ENCODE measurements at places on chromosomes 12 and 14. TPM values are rescaled to one million over a fixed set of nuclear protein-coding genes. Genes with fewer than 3 reads are reported as not detected.

GRCh38 chr14:95335071-95335470, 15.4 kb upstream of the CLMN start:
- no peak for DNase-seq

DNA sequence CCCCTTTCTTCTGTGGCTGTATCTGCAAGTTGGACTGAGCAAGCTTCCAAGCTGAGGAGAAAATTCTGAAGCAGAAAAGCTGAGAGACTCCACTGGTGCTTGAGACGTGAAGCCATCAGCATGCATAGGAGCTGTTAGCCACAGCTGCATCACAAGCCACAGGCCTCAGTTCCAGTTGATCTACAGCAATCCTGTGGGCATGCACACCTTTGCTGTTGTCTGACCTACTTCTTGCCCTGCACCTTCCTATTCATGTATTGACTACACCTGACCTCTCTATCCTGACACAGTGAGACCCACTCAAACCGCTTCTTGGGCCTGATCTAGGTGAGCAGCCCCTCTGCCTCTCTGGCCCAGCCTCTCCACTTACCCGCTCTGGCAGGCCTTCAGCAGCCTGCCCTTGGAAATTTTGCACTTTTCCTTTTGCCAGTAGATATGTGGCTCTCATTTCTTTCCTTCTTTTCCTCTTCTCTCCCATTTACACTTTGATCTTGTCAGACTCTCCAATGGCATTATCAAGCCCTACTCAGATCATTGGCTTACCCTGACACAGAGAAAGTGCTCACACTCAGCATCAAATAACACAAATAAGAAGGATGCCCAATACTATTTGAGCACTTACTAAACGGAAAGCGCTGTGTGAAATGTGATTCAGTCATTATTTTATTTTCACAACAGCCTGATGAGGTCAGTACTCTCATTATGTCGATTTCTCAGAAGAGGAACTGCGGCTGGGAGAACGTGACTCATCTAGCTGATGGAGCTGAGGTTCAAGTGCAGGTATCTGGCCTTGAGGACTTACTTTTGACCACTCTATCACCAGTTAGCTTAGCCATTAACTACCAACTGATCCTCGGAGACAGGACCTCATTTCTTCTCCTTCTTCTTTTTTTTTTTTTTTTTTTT, 21.9 kb upstream of the PTGR2 start:
- DNase-seq = no peak

DNA sequence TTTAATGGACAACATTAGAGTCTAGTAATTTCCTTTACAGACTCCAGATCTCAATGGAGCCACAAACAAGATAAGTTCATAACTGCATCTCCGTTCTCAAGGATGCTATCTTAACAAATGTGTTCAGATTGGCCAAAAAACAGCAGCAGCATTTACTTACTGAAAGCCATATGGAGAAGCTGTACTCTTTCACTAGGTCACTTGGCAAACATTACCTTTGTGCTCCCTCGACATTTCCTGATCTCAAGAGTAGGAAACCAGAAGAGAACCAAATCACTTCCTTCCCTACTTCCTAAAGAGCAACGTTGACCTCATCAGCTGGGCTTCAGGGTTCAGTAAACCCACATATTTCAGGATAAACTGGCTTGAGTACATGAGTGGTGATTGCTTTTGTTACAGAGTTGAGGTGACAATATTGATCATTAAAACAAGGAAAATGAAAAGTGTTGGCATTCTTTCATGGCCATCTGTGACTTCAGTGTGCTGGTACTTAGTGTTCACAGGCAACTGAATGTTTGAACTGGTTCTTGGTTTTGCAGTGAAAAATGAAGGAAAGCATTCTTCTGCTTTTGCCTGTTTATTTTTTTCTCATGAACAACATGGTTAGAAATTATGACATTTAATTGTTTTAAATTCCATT, 449.6 kb downstream of the TMEM117 start:
- DNase-seq = no peak

DNA sequence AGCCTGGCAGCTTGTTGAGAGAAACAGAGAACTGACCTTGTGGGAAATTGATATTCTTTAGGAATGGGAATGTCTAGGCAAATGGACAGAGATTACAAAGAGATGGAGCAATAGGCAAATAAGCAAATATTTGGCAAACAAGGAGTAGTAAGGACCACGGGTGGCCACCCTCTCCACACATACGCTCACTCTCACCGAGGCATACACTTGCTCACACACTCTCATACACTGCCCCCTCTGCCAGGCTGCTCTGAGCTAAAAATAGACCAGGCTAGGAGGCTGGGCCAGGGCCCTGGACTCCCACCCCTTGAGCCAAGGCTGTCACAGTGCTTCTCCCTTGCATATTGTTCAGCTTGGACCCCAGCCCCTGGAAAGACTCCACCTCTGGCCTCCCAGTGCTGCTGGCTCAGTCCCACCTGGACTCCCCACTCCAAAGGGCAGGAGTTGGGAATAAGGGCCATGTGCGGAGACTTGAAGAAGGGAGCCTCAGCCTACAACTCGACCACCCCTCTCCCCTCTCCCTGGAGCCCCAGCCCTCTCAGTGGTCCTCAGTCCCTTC, 1.1 kb downstream of the PPP1R1A start:
- peak; percentile 14 for DNase-seq

GRCh38 chr12:124321040-124321481, 26.2 kb downstream of the RFLNA start:
- DNase-seq = no peak

- DNase-seq = no peak
Measured at GRCh38 chr14:100823413-100824080, 2.4 kb upstream of the MEG3 start.

GRCh38 chr14:92886337-92886736, 36.6 kb upstream of the CHGA start:
- DNase-seq = no peak

GRCh38 chr14:79834868-79835267, 376.4 kb downstream of the DIO2 start:
- DNase-seq = no peak

GRCh38 chr12:120286768-120287490, 4.8 kb downstream of the RNU4-2 start:
- no peak for DNase-seq

DNA sequence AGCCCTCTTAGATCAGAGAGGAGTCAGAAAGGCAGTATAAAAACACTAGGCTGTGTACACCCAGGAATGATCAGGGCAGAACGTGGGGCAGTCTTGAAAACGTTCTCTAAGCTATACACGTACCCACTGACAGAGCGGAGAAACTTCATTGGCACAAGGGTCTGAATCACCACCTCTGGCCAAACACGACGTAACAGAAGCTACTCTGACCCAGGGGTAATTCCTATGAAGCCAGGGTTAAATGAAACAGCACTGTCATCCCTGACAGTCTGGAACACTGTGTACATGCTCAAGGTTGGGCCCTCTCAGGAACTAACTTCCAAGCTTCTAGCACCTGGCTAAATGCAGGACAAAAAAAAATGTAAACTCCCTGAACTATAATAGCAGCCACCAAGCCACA, 38.4 kb downstream of the PARP11 start:
- no peak for DNase-seq

DNA sequence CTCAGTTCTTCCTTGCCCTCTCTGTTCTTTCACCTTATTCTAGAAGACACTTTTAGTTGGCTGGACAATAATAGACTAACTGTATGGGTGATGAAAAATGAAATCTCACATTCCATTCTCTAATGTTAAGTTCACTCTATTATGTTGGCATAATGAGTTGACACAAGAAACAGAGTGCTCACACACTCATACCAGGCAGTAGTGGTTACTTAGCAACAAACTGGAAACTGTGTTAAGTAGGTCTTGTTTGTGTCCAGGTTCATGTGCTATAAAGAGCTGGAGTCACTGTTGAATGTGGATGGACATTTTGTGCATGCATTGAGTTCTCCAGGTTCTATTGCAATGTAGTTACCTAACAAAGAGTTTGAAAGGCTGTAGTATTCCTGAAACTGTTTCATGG, 16.9 kb upstream of the PPP4R4 start:
- no peak for DNase-seq

- DNase-seq = no peak
Measured at GRCh38 chr12:47160316-47161244, 80.8 kb upstream of the AMIGO2 start.

DNA sequence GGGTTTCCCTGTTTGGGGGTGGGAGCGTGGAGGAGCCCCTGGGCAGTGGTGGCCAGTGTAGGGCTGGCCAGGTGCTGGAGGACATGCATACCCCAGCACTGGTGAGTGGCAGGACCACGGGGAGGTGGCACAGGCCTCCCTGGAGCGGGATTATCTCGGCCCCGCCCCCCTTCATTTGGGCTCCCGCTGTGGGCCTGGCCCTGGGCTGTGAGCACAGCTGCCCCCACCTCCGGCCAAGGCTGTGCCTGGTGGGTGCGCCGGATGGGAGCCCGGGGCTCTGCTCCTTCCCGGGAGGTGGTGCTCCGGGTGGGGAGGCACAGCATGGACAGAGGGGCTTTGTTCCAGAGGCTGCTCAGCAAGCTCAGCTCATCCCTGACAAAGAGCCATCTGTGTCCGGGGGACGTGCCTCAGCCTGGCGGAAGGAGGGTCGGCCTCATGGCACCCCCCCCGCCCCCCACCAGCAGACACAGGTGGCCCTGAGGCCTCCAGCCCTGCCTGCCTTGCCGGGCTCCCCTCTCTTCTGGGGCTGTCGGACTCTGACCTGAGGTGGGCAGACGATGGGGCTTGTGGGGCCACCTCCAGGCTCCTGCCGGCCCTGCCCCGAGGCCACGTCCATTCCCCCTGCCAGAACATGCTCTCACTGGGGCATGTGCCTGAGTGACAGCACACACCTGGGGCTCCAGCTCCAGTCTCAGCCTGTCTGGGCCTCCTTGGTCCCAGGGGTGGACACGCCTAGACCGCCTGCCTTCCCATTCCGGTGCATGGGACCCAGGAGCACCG, 8.4 kb downstream of the TEDC1 start:
- no peak for DNase-seq

- no peak for DNase-seq
Measured at GRCh38 chr14:44383636-44384035, 123.4 kb downstream of the FSCB start.

DNA sequence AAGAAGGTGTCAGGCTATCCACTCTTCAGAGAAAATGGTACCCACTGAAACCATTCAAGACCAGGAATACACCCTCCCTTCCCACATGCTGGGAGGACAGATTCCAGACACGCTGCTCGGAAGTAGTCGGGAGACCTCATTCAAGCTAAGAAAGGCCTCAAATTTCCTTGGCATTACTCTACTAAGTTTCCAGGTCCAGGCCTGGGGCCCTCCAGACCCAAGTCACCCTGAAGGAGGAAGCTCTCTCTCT, 27.1 kb upstream of the RPLP0 start:
- no peak for DNase-seq

- DNase-seq = no peak
Measured at GRCh38 chr12:50103767-50104321, at the start of gene GPD1. Gene GPD1 (plus strand): TSS chr12:50104008. CDS start chr12:50104051, 43 bp downstream.

GRCh38 chr12:117060246-117060928, 38.8 kb downstream of the TESC start:
- no peak for DNase-seq

GRCh38 chr12:126770188-126770587, 1496.8 kb upstream of the TMEM132C start:
- DNase-seq = no peak

DNA sequence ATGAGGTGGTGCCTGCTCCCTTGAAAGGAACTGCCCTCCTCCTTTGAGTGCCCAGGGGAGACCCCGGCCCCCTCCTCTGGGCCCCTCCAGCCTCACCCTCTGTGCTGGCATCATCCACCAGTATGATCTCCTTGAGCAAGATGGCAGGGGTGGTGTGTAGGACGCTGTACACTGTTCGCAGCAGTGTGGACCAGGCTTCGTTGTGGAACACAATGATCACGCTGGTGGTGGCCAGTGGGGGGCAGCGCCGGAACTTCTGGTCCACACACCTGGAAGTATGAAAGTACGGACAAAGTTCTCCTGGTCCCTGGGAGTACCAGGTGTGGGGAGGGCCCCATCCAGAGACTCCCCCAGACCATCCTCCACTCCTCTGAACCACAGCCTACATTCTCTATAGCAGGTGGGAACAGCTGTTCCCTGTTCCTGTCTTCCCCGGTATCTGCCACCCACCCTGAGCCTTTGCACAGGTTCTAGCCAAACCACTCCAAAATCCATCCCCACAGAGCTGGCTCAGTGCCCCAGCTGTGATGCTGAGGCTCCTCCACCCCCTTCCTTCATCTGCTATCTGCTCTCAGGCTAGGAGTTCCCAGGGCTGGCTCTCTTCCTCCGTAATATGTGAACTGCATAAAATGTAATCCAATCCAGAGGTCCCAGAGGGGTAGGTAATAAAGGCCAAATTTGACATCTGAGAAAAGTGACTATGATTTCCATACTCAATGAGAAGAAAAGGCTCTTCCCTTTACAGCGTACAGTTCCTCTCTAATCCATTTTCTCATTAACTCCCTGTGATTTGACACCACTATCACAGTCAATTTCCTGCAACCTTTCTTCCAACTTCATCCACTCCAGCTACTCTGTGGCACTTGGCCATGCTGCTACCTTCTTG, 13.9 kb downstream of the GALNT6 start:
- no peak for DNase-seq

GRCh38 chr12:133083345-133083744, 2.6 kb downstream of the ZNF140 start:
- DNase-seq = no peak

- no peak for DNase-seq
Measured at GRCh38 chr12:85603556-85603955, 232.7 kb downstream of the RASSF9 start.

GRCh38 chr12:67275380-67275913, 6.3 kb downstream of the CAND1 start:
- DNase-seq = no peak

Gene AVPR1A
- total RNA-seq = 4.3 TPM

Gene PTCSC3
- not detected for total RNA-seq

Gene INHBC
- total RNA-seq = not detected

Gene HSP90AA1
- total RNA-seq = 399 TPM

Measured in thoracic aorta (tissue), 2 donors.